Activated T-helper 9 cell treated with anti-CD3 and anti-CD28 coated beads, Interleukin-2, amount 50 U/mL, for 16 hours (primary cell): ENCODE measurements at places on chromosomes 1 and 21.
A peak's percentile ranks its signal among the peaks of the same experiment; 100 is the strongest.

DNA sequence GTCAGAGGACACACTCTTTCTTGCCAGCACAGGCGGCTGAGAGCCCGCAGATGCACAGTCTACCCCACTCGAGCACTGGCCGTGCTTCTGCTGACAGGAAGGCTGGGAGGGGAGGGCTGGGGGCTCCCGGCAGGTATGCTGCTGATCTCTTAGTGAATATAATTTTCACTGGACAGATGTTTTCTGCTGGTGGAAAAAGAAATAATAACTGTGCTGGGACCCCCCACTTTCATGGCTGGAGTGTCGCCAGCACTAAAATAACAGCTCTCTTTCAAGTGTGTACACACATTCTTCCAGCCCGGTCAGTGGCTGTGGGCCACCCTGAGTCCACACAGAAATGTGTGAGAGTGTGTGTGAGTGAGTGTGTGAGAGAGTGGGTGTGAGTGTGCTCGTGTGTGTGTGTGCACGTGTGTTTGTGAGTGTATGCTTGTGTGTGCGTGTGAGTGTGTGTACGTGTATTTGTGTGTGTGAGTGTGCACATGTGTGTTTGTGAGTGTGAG, 167.7 kb upstream of the USP24 start:
- no peak for DNase-seq

DNA sequence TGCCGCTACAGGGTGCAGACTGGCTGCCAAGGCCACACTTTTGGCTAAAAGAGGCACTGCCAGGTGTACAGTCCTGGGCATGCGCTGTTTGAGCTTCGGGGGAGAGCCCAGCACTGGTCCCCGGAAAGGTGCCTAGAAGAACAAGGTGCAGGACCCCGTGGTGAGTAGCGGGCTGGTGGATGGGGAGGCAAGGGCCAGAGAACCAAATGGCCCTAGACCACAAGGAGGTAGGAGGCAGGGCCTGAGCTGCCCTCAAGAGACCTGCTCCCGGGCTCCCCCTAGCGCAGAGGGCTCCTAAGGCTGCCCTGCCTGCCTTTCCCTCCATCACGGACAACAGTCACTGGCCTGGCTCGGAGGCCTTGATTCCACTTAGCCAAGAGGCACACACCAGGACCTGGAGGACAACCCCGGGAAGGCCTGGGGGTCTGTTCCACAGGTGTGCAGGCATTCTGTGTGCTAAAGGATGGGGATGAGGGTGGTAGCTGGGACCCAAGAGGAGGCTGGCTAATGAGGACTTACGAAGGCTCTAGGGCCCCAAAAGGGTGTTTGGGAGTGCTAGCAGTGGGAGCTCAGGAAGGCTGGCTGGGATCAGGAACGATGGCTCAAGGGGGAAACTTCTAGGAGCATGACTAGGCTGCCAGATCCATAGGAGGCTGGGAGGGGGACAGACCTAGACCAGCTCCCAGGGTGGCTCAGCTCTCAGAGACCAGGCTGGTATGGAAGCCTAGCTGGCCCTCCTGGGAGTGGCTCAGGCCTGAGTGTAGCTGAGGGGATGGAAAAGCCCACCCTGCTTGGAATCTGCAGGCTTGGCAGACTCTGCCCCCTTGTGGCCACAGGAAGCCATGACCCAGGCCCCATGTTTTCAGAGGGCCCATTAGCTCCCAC, 742 bp downstream of the ARTN start:
- DNase-seq: peak; percentile 23

- no peak for DNase-seq
These were observed 27.2 kb downstream of the ADAMTS5 start for GRCh38 chr21:26939601-26940111.

GRCh38 chr1:116990612-116991151, 10.9 kb upstream of the CD101 start:
- DNase-seq: no peak

- DNase-seq: no peak
These were observed 295.4 kb downstream of the AGBL4 start for GRCh38 chr1:49728377-49728776.

- no peak for DNase-seq
These were observed 592 bp upstream of the ZNF326 start for GRCh38 chr1:89994231-89994804.

GRCh38 chr1:201769966-201770365, 59.0 kb upstream of the IPO9 start:
- no peak for DNase-seq

GRCh38 chr1:79749607-79750006, 743.1 kb upstream of the ADGRL4 start:
- no peak for DNase-seq

DNA sequence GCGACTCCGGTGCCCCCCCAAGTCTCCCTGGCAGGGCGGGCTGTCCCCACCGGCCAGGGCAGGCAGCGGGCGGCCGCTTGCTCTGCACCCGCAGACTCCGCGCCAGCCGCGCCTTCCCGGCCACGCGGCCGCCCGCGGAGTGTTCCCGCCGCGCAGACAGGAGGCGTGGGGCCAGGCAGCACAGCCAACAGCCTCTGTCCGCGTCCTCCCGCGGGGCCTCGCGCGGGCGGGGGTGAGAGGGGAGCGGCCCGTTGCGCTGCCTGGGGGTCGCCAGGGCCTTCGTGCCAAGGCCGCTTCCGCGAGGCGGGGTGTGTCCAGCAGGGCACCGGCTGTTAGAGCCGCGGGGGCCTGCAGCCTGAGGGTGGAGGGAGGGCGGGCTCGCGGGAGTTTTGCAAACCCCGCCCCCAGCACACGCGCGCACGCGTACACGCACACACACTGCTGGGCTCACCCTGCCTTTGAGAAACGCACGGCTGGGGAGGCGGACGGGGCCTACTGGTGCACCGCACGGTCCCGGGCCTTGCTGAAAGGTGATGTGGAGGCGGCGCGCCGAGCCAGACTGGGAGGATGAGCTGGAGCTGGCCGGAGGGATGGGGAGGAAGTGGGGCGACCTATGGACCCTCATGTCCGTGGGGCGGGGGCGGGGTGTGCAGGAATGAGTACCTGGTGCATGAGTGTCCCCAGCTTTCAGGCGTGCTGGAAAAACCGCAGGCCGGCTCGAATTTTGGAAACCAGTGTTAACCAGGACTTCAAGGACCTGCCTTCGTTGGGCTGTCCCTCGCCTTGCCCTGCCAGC, 41.5 kb downstream of the KIAA1614 start:
- peak; percentile 55 for DNase-seq

- DNase-seq: no peak
These were observed 164.6 kb upstream of the GJB5 start for GRCh38 chr1:34590211-34590623.

DNA sequence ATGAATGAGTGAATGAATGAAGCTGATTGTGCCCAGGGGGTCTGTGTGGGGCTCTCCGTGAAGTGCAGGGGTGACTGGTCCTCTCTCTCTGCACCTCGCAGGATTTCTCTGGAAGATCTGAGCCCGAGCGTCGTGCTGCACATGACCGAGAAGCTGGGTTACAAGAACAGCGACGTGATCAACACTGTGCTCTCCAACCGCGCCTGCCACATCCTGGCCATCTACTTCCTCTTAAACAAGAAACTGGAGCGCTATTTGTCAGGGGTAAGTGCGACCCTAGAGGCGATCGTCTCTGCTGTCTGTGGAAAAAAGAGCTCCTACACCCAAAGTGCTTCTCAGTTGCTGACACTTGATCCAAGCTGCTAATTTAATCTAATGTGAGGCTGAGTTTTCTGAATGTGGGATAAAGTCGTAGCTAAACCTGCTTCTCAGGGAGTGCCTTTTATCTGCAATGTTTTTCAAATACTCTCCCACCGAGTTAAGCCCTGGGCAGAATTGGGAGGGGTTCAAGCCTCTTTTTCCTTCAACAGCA, 101.7 kb downstream of the HUNK start:
- DNase-seq: no peak
